ENCODE measurements at places on chromosomes 3 and 15. TPM values are rescaled to one million over a fixed set of nuclear protein-coding genes. Genes with fewer than 3 reads are reported as not detected.

Gene NPAP1
- 0.16 TPM for total RNA-seq

Gene P3H2
- total RNA-seq = 15.6 TPM

Gene IL5RA
- not detected for total RNA-seq

Gene KLHL24
- 56.0 TPM for total RNA-seq

Data from fibroblast of the aortic adventitia (primary cell).